Fibroblast of skin of right quadriceps (primary cell): ENCODE measurements at places on chromosomes 6 and 20.

- peak; percentile 42 for DNase-seq
Measured at GRCh38 chr6:56004426-56004825, 129.0 kb upstream of the BMP5 start.

DNA sequence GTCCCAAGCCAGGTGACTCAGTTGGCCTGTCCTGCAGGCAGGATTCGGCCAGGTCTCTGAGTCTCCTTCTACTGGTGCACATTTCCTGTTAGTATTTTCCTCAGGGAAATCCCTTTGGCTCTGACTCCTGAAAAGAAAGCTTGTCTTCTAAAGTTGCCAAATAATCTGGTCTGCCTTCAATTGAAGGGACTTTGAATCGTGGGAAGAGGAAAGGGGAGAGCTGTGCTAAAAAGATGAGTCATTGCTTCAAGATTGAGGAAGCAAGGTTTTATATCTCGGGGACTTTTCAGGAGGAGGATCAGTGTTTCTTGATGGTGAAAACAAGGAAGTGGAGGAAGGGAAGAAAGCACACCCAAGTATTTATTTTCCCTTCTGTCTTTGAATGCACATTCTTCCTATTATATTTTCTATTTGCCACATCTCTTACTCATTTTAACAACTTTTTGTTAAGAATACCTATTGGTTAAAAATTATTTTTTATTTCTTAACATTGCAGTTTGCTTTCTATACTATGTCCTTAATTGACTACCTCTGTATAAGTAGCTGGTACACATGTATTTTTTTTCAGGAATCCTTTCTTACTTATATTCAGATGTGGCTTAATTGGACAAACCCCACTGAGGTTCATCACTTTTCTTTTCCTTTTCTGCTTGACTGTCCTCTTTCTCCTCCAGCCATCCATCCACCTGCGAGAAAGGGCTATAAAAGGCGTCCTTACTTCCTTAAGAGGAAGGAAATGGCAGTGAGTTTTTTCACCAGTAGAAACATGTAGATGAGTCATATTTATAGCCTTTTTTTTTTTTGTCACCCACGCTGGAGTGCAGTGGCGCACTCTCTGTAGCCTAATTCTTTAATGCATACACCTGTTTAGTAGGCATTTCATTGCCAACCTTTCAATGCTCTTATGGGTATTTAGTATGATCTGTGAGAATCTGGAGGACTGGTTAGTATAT is 15.0 kb upstream of the IFNGR1 start:
- peak; percentile 81 for DNase-seq

GRCh38 chr20:48819089-48819488 is 8.7 kb downstream of the PREX1 start:
- DNase-seq = no peak

DNA sequence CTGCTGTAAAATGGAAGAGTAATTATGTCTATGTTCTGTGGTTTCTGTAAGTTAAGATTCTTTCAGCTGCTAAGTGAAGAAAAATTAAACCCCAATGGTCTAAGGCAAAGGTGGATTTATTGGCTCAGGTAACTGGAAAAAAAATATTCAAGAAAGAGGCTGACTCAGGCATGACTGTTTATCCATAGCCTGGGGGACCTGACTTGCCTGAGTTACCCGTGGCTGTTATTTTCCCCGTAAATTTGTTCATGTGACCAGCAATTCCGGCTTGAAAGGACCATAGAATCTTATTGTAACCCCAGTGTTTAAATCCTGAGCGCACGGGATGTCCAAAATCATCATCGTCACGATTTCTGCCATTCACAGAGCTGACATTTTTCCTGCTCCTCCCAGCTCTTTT is 32.3 kb upstream of the SULF2 start:
- no peak for DNase-seq

DNA sequence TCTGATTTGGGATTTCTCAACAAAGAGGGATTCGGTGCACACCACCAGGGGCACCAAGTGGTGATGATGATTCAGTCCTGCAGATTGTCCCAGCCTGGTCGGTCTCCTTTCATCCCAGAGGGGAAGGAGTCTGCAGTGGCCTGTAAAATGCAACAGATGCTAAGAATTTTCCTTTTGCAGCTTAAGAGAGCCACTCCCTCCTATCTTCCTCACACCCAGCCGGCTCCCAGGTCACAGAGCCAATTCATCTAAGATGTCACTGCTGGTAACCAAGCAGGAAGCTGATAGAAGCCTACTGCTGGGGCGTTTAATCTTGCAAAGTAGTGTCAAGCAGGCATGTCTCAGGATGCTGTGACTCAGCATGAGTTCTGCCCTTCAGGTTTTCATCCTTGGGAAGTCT is 203.8 kb upstream of the LRFN2 start:
- peak; percentile 21 for DNase-seq

- no peak for DNase-seq
Measured at GRCh38 chr20:59988141-59988540, 29.9 kb downstream of the CDH26 start.

DNA sequence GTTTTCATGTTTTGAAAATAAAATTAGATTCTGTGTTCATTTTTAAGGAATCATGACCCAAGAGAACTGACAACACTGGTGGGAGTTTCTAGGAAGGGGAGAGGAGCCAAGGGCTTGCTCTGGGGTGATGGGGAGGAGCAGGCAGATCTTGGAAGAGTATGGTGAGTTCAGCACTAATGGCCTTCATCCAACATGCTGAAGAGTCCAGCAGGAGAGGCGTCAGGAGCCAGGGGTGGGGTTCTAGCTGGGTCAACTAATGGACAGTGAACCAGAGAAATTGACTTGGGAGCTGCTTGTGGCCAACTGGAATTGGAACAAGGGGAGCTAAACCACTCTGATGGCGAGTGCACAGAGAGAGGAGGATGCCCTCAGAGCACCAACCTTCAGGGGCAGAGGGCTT is 107.1 kb downstream of the MRPL14 start:
- DNase-seq = no peak

DNA sequence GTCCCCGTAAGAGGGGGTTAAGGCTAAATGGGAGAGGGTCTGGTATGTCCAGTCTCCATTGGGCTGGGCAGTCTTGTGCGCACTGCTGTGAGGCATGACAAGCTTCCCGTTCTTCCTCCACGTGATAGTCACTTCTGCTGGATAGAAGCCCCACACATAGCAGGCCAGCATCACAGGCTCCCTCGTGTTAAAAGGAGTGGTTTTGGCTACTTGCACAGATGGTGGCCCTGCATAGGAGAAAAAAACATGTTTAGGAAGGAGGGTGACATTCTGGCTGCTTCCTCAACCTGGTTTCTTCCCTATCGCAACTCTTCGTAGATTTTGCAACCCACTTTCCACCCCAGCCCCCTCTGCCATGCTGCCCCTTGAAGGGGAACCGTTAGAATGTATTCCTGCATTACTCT is 3.6 kb downstream of the HLA-DMB start:
- no peak for DNase-seq

DNA sequence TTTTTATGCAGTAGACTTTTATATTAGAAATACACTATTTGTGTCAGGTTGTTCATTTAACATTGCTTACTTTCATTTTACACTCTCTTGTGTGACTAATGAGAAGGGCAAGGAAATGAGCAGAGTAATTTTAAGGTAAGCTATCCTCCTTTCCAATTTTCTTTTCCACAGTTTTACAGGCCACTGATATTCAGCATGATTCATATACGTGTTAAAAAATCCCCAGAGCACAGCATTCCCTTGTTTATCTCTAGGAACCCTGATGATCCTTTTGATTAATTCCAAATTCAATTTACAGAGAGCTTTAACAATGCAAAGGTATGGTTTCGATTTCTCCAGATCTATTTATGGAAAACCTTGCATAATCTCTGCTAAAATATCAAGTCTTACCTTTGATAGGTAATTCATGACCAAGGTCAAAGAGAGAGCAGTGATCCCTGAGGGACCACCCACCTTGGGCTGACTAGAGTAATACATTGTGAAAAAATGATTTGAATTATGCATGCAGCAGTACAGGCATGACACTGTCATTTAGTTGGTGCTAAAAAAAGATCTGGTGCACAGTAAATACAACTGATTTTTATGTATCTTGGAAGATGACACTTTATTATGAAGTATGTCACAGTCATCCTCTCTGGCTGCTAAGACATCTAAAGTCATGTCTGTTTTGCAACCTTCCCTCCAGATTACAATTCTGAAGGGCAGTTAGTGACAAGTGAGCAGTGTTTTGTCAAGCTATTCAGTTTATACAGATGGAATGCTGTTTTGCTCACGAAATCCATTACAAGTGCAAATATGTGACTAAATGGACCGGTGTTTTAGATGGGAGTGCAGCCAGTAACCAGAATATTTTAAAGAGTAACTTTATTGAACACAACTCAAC is 736.6 kb downstream of the EPHA7 start:
- DNase-seq = no peak

DNA sequence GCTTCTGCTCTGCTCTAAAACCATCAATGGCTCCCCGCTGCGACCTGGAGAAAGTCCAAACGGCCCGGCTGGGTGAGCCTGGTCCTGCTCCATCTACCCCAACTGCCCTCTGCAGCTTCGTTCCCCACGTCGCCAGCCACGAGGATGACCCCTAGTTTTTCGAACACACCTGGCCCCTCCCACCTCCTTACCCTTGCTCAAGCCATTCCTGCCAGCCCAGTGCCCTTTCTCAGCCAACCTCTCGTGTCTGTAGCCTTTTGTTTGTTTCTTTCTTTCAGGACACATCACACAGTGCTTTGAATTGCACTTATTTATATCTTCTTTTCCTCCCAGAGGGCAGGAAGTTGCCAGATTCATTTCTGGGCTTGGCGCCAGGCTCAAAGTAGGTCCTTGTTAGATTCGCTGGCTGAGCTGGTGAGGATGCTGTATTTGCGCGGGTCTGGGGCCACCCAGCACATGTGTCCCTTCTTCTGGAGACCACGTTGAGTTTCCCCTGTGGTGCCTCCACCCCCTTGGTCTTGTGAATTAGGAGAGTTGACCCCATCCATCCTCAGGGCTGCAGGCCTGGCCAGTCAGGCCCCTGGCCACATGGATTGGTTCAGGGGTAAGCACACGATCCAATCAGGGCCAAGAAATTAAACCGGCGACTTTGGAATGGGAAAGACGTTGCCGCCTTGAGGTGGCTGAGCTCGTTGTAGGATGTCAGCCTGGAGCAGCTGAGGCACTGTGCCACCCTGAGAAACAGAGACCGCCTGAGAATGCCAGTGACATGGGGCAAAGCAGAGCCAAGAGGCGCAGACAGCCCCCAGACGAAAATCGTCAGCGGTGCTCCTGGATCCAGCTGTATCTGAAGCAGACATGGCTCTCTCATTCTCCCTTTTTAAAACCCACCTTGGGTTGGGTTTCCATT is 156.0 kb downstream of the CEBPB start:
- peak; percentile 89 for DNase-seq

- no peak for DNase-seq
Measured at GRCh38 chr6:69487688-69488087, 309.1 kb downstream of the LMBRD1 start.

DNA sequence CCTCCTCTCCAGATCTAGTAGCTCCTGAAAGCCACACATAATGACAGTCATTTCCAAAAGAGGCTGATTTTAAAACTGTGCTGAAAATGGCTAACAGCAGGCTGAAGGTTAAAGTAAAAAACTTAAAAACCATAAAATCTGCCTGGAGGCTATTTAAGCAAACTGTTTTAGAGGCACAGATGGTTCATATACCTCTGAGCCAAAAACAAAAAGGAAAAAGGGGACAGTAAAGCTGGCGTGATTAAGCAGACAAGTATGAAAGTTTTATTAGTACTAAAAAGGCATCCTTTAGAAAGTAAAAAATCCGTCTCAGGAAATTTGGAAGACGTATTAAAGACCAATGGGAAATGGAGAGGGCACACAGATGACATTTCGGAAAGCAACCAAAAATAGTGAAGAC is 55.8 kb downstream of the SOBP start:
- no peak for DNase-seq

DNA sequence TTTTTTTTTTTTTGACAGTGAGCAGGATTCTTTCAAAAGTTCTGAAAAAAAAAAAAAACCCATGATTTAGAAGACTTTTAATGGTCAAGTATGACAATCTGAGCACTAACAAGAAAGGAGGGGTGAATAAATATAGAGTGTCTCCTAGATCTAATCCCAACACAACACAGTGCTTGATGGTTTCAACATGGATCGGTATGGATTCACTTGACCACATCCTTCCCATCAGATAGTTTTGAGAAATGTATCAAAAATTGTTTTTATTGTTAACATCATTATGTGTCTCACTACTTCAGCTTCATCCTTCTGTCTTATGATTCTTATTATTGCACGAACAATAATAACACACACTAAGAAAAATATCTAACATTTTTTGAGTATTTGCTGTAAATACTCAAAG is 21.0 kb downstream of the KIF13A start:
- no peak for DNase-seq

DNA sequence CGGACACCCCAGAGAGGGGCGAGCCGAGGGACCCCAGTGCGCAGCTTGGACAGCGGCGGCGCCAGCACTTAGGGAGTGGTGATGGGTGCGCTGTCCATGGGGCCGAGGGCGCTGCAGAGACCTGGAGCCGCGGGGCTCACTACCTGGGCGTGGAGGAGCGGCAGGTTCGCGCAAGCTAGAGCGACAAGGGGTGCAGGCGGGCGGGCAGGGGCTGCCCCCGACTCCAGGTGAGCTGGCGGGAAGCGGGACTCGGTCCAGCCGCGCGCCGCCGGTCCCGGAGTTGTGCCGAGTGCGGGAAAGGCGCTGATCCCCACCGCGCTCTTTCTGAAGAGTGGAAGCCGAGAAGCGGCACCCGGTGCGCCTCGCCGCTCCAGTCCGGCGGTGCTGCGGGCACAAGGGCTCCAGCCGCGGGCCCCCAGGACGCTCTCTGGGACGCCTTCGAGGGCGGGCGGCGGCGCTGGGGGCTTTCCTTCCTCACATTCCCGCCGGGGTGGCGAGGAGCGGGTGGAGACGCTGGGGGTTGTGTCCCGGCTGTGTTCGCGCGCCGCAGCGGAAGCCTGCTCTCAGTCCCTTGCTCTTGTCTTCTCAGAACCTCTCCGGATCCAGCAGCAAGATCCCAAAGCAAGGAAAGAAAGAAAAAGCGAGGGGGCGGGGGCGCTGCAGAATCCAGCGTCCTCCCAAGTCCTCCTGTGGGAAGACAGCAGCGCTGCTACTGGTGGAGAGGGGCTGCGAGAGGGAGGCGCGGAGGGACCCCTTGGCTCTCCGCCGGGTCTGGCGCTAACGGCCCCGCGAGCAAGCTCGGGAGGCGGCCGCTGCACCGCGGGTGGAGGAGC is at the start of gene B3GAT2:
Gene B3GAT2, minus strand, starts transcription at position 610 of the 833 bp plus-strand sequence. CDS start 631 bp downstream, outside the sequence.
- peak; percentile 13 for DNase-seq

GRCh38 chr6:135191508-135192255 is 10.6 kb downstream of the MYB start:
- no peak for DNase-seq

DNA sequence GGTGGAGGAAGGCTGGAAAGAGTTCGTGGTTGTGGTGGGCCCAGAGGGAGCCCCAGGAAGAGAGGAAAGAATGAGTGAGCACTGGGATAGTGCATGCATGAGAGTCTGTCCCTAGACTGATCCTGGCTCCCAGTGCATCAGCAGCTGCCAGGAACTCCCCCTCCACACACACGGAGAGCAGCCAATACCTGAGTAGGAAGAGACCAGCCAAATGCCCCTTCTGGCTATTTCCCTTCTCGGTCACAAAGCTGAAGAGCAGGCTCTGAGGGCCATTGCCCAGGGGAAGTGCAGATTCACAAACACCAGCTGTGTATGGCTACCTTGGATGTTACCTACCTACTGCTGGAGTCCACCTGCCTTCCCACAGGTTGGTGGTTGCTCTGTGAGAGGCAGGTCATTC is 45.1 kb downstream of the GABRR2 start:
- no peak for DNase-seq
